ENCODE measurements at places on chromosomes 2 and 18.

- no peak for DNase-seq
Observed at GRCh38 chr2:138703242-138703641, 76.9 kb downstream of the NXPH2 start.

DNA sequence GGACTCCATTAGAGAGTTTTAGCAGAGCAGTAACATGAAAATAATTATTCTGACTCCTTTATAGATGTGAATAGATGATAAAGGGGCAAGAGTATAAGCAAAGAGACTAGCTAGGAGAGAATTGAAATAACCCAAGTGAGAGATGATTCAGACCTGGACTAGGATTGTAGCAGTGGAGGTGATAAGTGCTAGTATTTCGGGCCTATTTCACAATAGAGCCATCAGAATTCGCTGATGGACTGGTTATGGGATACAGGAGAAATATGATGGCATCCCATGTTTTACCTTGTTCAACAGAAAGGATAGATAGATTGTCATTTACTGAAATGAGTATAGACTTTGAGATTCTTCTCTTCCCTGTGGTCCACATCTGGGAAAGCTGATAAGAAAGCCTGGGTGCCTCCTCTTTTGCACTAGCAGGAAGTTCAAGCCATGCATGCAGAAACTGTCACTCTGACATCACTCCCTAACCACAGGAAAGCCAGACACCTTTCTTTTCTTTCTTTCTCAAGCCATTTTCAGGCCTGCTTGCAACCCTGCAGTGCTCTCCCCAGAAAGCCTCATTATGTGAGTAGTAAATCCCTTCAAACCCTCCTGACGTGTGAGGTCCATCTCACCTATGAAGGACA, 25.3 kb downstream of the DYNAP start:
- DNase-seq: no peak

GRCh38 chr2:23568211-23568610, 183.2 kb downstream of the KLHL29 start:
- no peak for DNase-seq

- DNase-seq: no peak
Observed at GRCh38 chr2:8518979-8519668, 162.7 kb upstream of the ID2 start.

DNA sequence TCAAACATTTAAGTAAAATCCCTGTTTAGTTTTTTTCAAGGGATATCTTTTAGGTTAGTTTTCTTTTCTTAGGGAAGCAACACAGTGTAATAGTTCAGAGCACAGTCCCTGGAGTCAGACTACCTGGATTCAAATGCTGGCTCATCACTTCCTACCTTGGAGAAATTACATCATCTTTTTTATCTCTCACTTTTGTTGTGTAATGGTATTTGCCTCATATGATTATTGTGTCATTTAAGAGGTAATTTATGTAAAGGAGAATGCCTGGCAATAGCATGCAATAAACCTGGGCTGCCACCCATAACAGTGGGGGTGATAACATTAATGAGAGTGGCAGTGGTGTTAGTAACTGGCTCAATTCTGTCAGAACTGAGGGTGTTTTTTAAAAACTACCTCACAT, 26.3 kb downstream of the ERLEC1 start:
- DNase-seq: no peak

DNA sequence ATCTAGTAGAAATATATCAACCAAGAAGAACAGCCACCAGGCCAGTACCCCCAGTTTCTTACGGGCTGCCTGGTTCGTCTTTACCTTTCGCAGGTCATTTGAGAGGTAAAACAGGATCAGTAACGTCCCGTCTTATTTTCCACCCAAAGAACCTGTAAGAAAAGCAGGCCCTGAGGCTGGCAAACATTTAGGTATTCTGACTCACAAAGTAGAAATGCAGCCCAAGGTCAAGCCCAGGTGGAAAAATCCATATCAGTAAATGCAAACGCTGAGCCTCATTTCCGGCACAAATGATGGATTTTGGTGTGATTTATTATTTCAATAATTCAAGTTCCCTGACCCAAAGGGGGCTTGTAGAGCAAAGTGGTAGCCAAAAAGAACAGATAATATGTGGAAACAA, 171.2 kb downstream of the ZNF516 start:
- no peak for DNase-seq

DNA sequence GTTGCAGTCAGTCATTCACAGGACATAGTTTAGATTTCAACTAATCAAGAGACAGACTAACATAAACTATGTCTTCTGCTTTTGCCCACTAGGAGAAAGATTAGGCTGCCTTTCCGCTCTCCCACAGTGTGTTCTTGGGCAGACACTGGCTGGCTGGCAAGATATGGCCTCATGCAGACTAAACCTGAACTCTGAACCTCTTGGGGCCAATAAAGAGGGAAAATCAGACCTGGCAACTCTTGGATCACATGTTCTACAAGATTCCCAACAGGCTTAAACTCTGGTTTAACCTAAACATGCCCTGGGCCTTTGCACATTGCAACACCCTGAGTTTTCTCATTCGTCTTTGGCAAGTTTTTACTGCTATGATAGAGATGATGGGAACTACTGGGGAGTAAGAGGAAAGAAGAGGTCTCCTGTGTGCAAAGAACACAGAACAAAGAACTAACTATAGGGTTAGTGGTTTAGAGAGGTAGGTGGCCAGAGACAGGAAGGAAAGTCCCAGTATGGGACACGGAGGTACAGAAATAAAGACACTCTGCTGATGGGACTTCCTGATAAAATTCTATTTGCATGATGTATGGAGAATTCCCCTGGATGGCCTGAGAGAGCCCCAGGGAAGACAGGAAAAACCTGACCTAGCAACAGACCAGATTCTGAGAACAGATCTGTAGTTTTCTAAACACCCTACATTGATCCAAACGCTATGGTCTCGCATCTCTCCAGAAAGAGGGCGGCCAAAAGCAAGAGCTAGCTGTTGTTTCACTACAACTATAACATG, 2.0 kb upstream of the ATRAID start:
- DNase-seq: peak; percentile 51

Measured in hematopoietic multipotent progenitor cell treated with erythropoietin and hydrocortisone succinate and interleukin-3 and kit ligand, for 8 days (in vitro differentiated cells).